Thoracic aorta (tissue), 2 donors: ENCODE measurements at places on chromosomes 7 and 10. TPM values are rescaled to one million over a fixed set of nuclear protein-coding genes. Genes with fewer than 3 reads are reported as not detected.

Gene SMKR1
- total RNA-seq = not detected

DNA sequence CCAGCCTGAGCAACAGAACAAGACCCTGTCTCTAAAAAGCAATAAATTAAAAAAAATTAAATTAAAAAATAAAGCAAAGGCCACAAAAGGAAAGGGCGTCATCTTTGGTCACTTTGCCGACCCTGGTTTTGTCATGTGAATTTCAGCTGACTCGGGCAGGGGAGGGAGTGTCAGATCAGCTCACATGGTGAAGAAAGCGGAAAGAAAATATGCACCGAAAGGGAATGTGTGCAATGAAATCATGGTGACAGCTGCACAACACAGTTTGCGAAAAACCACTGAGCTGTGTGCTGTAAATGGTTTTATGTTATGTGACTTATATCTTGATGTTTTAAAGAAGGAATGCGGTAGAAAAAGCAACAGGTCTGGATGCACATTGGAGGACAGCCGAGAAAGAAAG lies 39.8 kb downstream of the RCC1L start:
- no peak overlapping the region for H3K4me3 ChIP-seq
- H3K27ac ChIP-seq = no peak overlapping the region
- no peaks in the 10 kb centered on the region for H3K27me3 ChIP-seq
- no peaks in the 10 kb centered on the region for H3K4me1 ChIP-seq
- no peaks in the 10 kb centered on the region for H3K36me3 ChIP-seq

DNA sequence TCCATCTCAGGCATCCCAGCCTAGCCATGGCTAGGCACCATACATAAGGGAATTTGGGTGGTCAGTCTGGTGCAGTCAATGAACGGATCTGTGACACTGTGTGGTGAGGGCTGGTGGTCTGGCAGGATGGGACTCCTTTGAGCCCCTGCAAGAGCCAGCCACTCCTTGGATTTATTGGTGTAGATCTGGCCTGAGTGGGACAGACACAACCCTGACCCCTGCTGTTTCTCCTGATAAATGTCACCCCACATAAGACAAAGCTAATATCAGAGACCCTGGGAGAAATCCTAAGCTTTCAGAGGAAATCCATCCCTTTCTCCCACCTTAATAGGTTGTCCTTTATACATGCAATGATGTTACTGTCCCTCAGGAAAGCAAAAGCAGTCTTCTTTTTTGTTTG lies 2.3 kb downstream of the FBXO24 start:
- H3K27ac ChIP-seq = no peak overlapping the region
- peaks cover 10% of the 10 kb centered on the region for H3K4me1 ChIP-seq
- H3K27me3 ChIP-seq = no peaks in the 10 kb centered on the region
- no peak for DNase-seq
- no peaks in the 10 kb centered on the region for H3K36me3 ChIP-seq
- H3K4me3 ChIP-seq = no peak overlapping the region

Gene FZD8
- total RNA-seq = 21.3 TPM

DNA sequence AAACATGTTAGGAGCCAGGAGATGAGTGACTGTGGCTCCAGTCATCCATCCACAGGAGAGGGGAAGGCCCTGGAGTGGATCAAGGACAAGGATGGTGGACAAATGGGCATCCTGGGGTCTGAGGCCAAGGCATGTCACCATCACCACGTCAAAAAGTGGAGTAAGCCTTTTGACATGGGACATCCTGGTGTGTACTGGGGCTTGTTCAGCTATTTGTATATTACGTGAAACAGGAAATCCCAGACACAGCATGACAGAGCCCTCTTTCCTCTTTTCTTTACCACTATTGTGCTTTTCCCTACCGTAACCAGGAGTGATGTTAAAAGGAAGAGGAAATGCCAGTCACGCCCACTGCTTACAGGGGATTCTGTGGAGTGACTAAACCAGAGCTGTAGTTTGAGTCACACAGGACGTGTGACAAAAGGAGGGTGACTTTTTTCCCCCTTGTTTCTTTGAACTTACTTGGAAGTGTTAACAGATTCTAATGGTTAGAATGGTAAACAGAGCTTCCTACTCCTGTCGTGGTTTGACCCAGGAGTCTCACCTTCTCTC lies 15.4 kb downstream of the ACSL5 start:
- no peak overlapping the region for H3K4me3 ChIP-seq
- no peaks in the 10 kb centered on the region for H3K4me1 ChIP-seq
- DNase-seq = no peak
- H3K27ac ChIP-seq = no peak overlapping the region
- H3K36me3 ChIP-seq = no peaks in the 10 kb centered on the region

Gene CALHM1
- total RNA-seq = not detected

GRCh38 chr10:5188358-5188757 lies 3.4 kb upstream of the AKR1C8 start:
- no peak for DNase-seq
- no peaks in the 10 kb centered on the region for H3K4me1 ChIP-seq
- no peaks in the 10 kb centered on the region for H3K27me3 ChIP-seq

- H3K36me3 ChIP-seq = no peaks in the 10 kb centered on the region
- DNase-seq = no peak
- H3K4me3 ChIP-seq = peak overlapping the region; percentile 58
Measured at GRCh38 chr10:18400906-18401245, 250.5 kb downstream of the NSUN6 start.

DNA sequence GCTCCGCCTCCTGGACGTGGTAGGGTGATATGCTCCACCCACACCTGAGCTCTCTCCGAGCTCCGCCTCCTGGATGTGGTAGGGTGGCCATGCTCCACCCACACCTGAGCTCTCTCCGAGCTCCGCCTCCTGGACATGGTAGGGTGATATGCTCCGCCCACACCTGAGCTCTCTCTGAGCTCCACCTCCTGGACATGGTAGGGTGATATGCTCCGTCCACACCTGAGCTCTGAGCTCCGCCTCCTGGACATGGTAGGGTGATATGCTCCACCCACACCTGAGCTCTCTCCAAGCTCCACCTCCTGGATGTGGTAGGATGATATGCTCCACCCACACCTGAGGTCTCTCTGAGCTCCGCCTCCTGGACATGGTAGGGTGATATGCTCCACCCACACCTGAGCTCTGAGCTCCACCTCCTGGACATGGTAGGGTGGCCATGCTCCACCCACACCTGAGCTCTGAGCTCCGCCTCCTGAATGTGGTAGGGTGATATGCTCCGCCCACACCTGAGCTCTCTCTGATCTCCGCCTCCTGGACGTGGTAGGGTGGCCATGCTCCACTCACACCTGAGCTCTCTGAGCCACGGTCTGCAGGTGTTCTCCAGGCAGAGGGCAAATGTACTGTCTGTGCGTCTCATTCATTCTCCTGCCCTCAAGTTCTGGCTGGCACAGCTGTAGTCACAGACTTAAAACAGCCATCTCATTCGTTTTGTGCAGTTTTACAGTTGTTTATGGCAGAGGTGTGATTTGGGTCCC lies 252.4 kb downstream of the DIP2C start:
- DNase-seq = no peak
- no peak overlapping the region for H3K27ac ChIP-seq
- H3K4me3 ChIP-seq = no peak overlapping the region
- peaks cover 5% of the 10 kb centered on the region for H3K36me3 ChIP-seq
- H3K27me3 ChIP-seq = no peaks in the 10 kb centered on the region

- no peaks in the 10 kb centered on the region for H3K4me1 ChIP-seq
- no peak for DNase-seq
- H3K4me3 ChIP-seq = no peak overlapping the region
- H3K36me3 ChIP-seq = no peaks in the 10 kb centered on the region
- no peaks in the 10 kb centered on the region for H3K27me3 ChIP-seq
- no peak overlapping the region for H3K27ac ChIP-seq
Measured at GRCh38 chr7:51326656-51327286, 10.2 kb upstream of the COBL start.

DNA sequence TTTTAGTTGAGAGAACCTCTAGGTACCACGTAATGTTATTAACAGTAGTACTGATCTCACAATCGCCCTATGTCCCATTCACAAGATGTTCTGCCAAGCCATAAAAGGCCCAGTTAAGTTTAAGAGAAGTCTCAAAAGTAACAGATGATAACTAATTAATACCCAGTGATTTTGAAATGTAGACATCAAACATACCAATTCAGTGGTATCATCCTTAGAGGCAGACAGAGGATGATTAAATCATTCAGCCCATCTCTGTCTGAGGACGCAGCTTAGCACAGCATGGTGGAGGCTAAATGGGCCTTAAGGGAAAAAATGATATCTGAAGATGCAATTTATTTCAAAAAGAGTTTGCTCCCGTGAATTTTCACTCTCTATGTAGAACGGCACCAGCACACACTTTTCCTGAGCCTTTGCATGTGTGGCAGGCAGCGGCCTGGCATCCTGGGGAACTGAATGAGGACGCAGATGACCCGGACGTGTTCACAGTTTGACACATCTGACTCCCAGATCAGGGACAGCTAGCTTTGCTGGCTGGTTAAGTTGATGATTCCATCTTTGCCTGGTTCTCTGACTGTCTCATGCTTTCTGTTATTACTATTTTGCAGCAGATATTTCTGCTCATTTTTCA lies 13.4 kb downstream of the EGFR start:
- H3K27me3 ChIP-seq = no peaks in the 10 kb centered on the region
- H3K36me3 ChIP-seq = no peaks in the 10 kb centered on the region
- DNase-seq = no peak

Gene CAV1
- total RNA-seq = 194 TPM

GRCh38 chr7:26593896-26594295 lies 270.5 kb downstream of the SKAP2 start:
- H3K36me3 ChIP-seq = no peaks in the 10 kb centered on the region
- no peaks in the 10 kb centered on the region for H3K4me1 ChIP-seq
- no peak overlapping the region for H3K4me3 ChIP-seq
- DNase-seq = no peak
- H3K27ac ChIP-seq = no peak overlapping the region

DNA sequence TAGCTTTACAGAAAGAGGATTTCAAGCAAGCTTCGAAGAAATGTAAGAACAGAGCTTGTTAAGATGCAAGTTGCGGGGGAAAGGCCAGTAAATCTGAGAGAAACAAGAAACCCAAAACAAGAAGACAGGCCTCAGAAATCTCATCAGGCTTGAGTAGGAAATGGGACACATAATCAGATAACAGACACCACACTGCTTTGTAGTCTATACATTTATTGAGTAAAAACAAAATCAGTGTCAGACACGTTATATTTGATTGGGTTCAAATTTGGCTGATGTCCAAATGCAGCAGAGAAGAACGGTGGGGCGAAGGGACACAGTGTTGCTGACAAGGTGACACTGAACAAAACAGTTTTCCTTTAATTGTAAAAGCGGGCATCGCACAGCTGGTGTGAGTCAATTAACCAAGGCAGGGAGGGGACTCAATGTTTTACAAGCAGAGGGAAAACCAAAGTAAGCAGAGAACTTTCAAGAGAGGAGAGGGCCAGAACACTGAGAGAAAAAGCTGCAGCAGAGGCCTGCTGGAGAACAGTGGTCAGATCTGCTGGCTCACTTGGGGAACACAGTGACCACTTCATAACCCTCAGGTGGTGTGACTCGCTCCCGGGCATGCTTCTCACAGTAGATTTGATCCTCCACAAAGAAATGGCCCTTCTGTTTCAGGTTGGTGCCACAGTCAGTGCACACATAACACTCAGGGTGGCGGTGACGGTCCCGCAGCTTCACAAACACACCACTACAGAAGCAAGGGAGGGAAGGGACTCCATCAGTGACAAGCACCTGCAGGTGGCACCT lies 43.5 kb downstream of the ACSM6 start:
- no peak overlapping the region for H3K27ac ChIP-seq
- H3K36me3 ChIP-seq = peaks cover 26% of the 10 kb centered on the region

- H3K4me1 ChIP-seq = peaks cover 37% of the 10 kb centered on the region
- H3K4me3 ChIP-seq = peak overlapping the region; percentile 87
- H3K27ac ChIP-seq = peak overlapping the region; percentile 58
- H3K36me3 ChIP-seq = peaks cover 6% of the 10 kb centered on the region
- no peaks in the 10 kb centered on the region for H3K27me3 ChIP-seq
- no peak for DNase-seq
Measured at GRCh38 chr7:101216860-101217387, 457 bp downstream of the PLOD3 start.

- H3K27me3 ChIP-seq = no peaks in the 10 kb centered on the region
- H3K27ac ChIP-seq = no peak overlapping the region
- H3K4me3 ChIP-seq = no peak overlapping the region
- DNase-seq = no peak
- H3K4me1 ChIP-seq = peaks cover 5% of the 10 kb centered on the region
Measured at GRCh38 chr7:96401200-96401599, 79.3 kb upstream of the SLC25A13 start.

GRCh38 chr10:7487528-7487927 lies 76.7 kb upstream of the SFMBT2 start:
- no peak for DNase-seq
- no peak overlapping the region for H3K27ac ChIP-seq
- H3K27me3 ChIP-seq = no peaks in the 10 kb centered on the region
- H3K4me3 ChIP-seq = no peak overlapping the region
- no peaks in the 10 kb centered on the region for H3K36me3 ChIP-seq
- no peaks in the 10 kb centered on the region for H3K4me1 ChIP-seq

DNA sequence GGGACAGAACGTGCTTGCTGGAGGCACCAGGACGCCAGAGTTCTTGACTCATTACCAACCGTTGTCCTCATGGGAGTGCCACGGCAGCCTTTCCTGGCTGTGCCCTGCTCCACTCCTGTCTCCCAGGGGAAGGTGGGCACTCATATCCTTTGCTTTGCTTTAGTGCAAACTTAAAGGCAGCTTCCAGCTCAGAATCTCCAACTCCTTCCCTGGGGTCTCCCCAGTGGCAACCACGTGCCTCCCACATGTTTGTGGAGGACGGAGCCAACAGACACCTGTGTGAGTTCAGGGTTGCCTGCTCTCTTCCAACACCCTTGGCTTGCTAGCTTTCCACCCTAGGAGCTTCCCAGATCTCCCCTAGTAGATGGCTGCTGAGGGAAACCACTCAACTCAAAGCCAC lies 52.0 kb upstream of the HMX3 start:
- H3K36me3 ChIP-seq = no peaks in the 10 kb centered on the region
- H3K27me3 ChIP-seq = no peaks in the 10 kb centered on the region
- H3K4me3 ChIP-seq = no peak overlapping the region
- no peak for DNase-seq
- H3K27ac ChIP-seq = no peak overlapping the region
- no peaks in the 10 kb centered on the region for H3K4me1 ChIP-seq

Gene GATAD1
- 44.0 TPM for total RNA-seq

GRCh38 chr10:12950583-12951128 lies 50.9 kb downstream of the CCDC3 start:
- H3K4me1 ChIP-seq = peaks cover 8% of the 10 kb centered on the region
- H3K36me3 ChIP-seq = peaks cover 10% of the 10 kb centered on the region
- no peak overlapping the region for H3K27ac ChIP-seq
- no peaks in the 10 kb centered on the region for H3K27me3 ChIP-seq
- no peak for DNase-seq

DNA sequence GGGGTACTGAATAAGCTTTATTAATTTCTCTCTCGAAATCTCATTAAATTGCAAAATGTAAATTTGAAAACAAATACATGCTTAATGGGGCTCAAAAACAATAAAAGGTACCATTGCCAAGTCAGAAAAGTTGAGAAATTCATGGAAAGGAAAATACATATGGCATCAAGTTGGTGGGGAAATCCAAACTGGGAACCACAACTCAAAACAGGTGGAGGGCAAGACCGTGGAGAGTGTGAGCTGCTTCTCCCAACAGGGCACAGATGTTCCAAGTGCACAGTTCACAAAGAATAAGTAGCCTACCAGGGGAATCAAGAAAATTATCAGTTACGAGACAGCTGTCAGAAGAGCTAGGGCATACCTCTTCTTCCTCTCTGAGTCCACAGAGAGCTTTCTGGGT lies 26.6 kb downstream of the MKX start:
- no peaks in the 10 kb centered on the region for H3K36me3 ChIP-seq
- H3K27me3 ChIP-seq = no peaks in the 10 kb centered on the region
- no peak overlapping the region for H3K27ac ChIP-seq

- H3K36me3 ChIP-seq = no peaks in the 10 kb centered on the region
- H3K4me1 ChIP-seq = no peaks in the 10 kb centered on the region
- no peaks in the 10 kb centered on the region for H3K27me3 ChIP-seq
- H3K4me3 ChIP-seq = no peak overlapping the region
- no peak for DNase-seq
- no peak overlapping the region for H3K27ac ChIP-seq
Measured at GRCh38 chr10:110612087-110612486, 32.0 kb upstream of the RBM20 start.
